ENCODE measurements at places on chromosomes 2 and 18.

- H3K27ac ChIP-seq: no peak overlapping the region
- ATAC-seq: no peak
- H3K36me3 ChIP-seq: no peaks in the 10 kb centered on the region
- H3K4me1 ChIP-seq: no peaks in the 10 kb centered on the region
Measured at GRCh38 chr2:6224267-6224666, 532.1 kb downstream of the SOX11 start.

GRCh38 chr2:68385220-68385906 is 20.3 kb downstream of the PLEK start:
- no peak overlapping the region for H3K27ac ChIP-seq
- H3K4me1 ChIP-seq: peaks cover 31% of the 10 kb centered on the region
- H3K4me3 ChIP-seq: no peak overlapping the region

GRCh38 chr18:6719098-6719846 is 10.2 kb upstream of the ARHGAP28 start:
- no peak overlapping the region for H3K4me3 ChIP-seq
- no peaks in the 10 kb centered on the region for H3K36me3 ChIP-seq
- H3K27me3 ChIP-seq: no peaks in the 10 kb centered on the region
- no peak for ATAC-seq

- peak overlapping the region; percentile 67 for H3K4me3 ChIP-seq
- H3K4me1 ChIP-seq: peaks cover 32% of the 10 kb centered on the region
- no peak for ATAC-seq
- H3K36me3 ChIP-seq: peaks cover 51% of the 10 kb centered on the region
- no peak overlapping the region for H3K27ac ChIP-seq
Measured at GRCh38 chr2:218882461-218882816, 1.8 kb downstream of the WNT10A start.

GRCh38 chr2:80053522-80054345 is 250.8 kb downstream of the LRRTM1 start:
- H3K27ac ChIP-seq: no peak overlapping the region
- H3K36me3 ChIP-seq: no peaks in the 10 kb centered on the region
- no peaks in the 10 kb centered on the region for H3K4me1 ChIP-seq
- H3K27me3 ChIP-seq: no peaks in the 10 kb centered on the region
- no peak overlapping the region for H3K4me3 ChIP-seq

DNA sequence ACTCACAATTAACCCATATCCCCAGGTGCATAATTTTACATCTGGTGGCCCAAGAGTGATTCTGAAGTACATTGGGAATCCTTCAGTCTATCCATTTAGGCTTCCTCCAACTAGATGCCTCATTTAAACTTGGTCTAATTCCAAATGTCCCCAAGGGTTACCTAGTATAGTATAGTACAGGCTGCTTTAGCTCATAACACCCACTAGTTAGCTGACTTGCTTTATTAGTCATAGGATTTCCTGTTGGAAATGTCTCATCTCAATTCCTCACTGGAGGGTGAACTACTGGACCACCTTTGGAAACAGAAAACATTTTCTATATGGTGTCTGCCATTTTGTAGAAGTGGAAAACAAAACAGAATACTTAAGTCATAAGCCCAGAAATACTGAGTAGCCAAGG is 202.5 kb upstream of the SESTD1 start:
- no peak overlapping the region for H3K4me3 ChIP-seq
- ATAC-seq: peak; percentile 32
- H3K27ac ChIP-seq: no peak overlapping the region
- no peaks in the 10 kb centered on the region for H3K4me1 ChIP-seq
- H3K27me3 ChIP-seq: peaks cover 4% of the 10 kb centered on the region
- no peaks in the 10 kb centered on the region for H3K36me3 ChIP-seq

DNA sequence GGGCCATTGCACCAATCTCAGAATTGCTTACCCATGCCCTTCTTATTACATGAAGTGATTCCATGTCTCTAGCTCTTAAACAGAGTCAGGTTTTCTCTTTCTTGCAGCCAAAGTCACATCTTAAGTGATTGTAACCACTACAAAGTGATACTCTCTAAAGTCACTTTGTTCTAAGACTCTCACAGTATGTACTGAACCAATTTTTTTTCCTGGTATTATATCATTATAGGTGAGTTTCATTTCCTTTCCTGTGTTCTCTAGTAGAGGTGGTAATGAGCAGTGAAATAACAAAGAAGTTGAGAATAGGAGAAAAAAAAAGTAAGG is 66.3 kb upstream of the DARS1 start:
- H3K36me3 ChIP-seq: peaks cover 9% of the 10 kb centered on the region
- peaks cover 65% of the 10 kb centered on the region for H3K4me1 ChIP-seq
- H3K27ac ChIP-seq: peak overlapping the region; percentile 99
- ATAC-seq: peak; percentile 42
- H3K4me3 ChIP-seq: peak overlapping the region; percentile 88
- no peaks in the 10 kb centered on the region for H3K27me3 ChIP-seq

- H3K4me1 ChIP-seq: peaks cover 9% of the 10 kb centered on the region
- no peaks in the 10 kb centered on the region for H3K27me3 ChIP-seq
- no peak overlapping the region for H3K4me3 ChIP-seq
- peaks cover 56% of the 10 kb centered on the region for H3K36me3 ChIP-seq
- ATAC-seq: no peak
Measured at GRCh38 chr2:168006498-168006897, 240.9 kb downstream of the STK39 start.

DNA sequence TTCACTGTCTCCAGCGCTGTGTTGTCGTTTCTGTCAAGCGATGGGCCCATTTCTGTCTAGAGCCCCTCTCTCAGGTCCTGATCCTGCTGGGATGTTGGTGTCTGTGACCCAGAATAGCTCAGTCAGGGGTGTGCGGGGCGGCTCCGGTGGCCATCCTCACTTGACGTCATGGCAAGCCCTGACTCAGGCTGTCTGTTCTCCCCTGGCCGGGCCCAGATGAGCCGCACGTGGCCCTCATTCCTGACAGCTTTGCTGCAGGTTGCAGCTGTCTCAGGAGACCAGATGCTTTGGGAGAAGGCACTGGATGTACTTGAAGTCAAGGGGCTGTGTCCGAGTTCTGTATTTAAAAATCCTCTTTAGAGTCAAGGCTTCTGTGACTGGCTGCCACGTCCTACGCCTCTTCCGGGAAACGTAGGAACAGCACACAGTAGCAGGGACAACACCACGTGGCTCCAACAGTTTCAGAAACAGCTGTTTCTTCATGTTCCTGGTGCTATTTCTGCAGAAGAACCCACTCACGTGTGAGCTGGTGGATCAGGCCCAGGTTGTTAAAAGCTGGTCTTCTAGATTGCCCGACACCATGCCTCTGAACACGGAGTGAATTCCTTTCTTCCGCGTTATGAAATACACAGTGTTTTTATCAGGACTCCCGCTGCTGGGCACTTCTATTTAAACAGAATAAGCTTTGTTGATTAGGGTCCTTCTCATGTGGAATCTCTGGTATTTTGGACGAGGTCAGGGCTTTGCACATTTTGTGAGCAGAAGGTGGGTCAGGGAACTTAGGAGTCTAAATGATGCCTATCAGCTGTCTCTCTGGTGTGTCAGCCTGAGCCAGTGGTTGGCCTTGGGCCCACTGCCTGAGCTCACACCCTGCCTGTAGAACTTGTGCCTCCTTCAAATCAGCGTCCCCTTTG is 28.3 kb upstream of the NTSR2 start:
- H3K27me3 ChIP-seq: no peaks in the 10 kb centered on the region
- ATAC-seq: no peak
- no peaks in the 10 kb centered on the region for H3K4me1 ChIP-seq

DNA sequence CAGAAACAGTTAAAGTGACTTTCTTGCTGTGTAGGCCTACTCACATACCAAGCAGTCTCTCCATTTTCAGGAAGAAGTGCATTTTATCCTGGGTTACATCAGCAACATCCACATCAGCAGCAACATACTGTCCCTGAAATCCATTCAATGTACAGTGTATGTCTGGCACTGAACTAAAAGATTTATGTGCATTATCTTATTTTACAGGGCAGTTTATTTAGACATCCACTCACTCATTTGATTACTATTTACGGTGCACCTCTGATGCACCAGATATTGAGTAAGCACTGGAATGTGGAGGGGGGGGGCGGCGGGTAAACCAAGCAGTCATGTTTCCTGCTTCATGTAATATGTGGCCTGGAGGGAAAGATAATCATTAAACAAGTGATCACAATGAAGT is 1128.2 kb downstream of the BCL11A start:
- H3K4me3 ChIP-seq: no peak overlapping the region
- no peaks in the 10 kb centered on the region for H3K4me1 ChIP-seq
- no peaks in the 10 kb centered on the region for H3K36me3 ChIP-seq
- ATAC-seq: no peak
- no peaks in the 10 kb centered on the region for H3K27me3 ChIP-seq
- no peak overlapping the region for H3K27ac ChIP-seq

DNA sequence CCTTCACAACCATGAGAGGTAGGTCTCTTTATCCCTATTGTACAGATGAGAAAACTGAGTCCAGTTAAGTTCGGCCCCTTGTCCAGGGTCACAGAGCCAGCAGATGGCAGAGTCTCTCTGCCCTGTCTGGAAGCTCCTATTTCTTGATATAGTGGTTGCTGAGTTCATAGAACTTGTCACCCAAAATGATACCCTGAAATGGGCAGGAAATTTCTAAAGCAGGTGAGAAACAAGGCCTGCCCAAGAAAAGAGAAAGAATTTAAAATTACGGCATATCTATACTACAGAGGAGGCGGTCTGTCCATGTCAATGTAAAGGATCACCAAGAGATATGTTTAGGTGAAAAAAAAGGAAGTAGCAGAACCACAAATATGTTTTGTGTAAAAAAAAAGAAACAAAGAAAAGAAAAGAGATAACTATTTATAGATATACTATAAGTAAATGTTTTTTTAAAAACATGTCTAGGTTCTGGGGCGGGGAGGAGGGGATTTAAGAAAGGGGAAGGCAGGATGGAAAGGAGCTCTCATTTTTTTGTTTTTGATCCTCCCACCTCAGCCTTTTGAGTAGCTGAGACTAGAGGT is 39.8 kb downstream of the MYO7B start:
- H3K4me3 ChIP-seq: no peak overlapping the region
- peak overlapping the region; percentile 12 for H3K27ac ChIP-seq
- H3K4me1 ChIP-seq: no peaks in the 10 kb centered on the region
- no peaks in the 10 kb centered on the region for H3K36me3 ChIP-seq
- ATAC-seq: no peak
- peaks cover 18% of the 10 kb centered on the region for H3K27me3 ChIP-seq

DNA sequence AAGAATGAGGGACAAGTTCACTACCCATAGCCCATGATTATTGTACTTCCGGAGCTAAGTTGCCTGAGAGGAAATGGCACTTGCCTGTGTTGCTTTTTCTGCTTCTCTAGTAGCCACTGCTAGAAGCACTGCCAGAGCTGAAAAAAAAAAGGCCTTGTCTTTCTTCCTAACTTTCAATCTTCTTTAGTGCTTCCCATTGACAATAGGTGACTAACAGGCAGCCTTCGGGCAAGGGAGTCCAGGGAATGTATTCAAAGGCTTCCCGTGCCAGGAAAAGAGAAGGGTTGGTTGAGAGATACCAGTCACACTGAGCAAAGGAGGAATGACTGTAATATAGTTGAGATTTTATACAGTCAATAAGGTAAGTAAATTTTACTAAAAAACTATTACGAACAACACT is 242.0 kb downstream of the CALCRL start:
- no peak overlapping the region for H3K4me3 ChIP-seq
- no peaks in the 10 kb centered on the region for H3K27me3 ChIP-seq
- no peak for ATAC-seq
- no peaks in the 10 kb centered on the region for H3K4me1 ChIP-seq
- H3K36me3 ChIP-seq: no peaks in the 10 kb centered on the region

- no peaks in the 10 kb centered on the region for H3K36me3 ChIP-seq
- H3K27ac ChIP-seq: no peak overlapping the region
- H3K4me1 ChIP-seq: no peaks in the 10 kb centered on the region
- ATAC-seq: no peak
- no peak overlapping the region for H3K4me3 ChIP-seq
- no peaks in the 10 kb centered on the region for H3K27me3 ChIP-seq
Measured at GRCh38 chr2:4140281-4140970, 437.1 kb downstream of the DCDC2C start.

- no peaks in the 10 kb centered on the region for H3K4me1 ChIP-seq
- H3K4me3 ChIP-seq: no peak overlapping the region
- no peak for ATAC-seq
- H3K36me3 ChIP-seq: no peaks in the 10 kb centered on the region
- peaks cover 3% of the 10 kb centered on the region for H3K27me3 ChIP-seq
Measured at GRCh38 chr2:37337620-37338280, 6.7 kb upstream of the QPCT start.

GRCh38 chr2:148829618-148830017 is 45.4 kb upstream of the KIF5C start:
- no peak for ATAC-seq
- no peak overlapping the region for H3K4me3 ChIP-seq
- peaks cover 3% of the 10 kb centered on the region for H3K27me3 ChIP-seq
- no peaks in the 10 kb centered on the region for H3K36me3 ChIP-seq
- H3K27ac ChIP-seq: no peak overlapping the region

- no peak overlapping the region for H3K4me3 ChIP-seq
- no peaks in the 10 kb centered on the region for H3K4me1 ChIP-seq
- peaks cover 35% of the 10 kb centered on the region for H3K27me3 ChIP-seq
- no peak for ATAC-seq
Measured at GRCh38 chr2:39620067-39620466, 45.6 kb upstream of the TMEM178A start.

GRCh38 chr2:180695586-180696401 is 284.6 kb upstream of the UBE2E3 start:
- H3K4me1 ChIP-seq: no peaks in the 10 kb centered on the region
- H3K36me3 ChIP-seq: no peaks in the 10 kb centered on the region
- H3K27me3 ChIP-seq: peaks cover 3% of the 10 kb centered on the region
- no peak overlapping the region for H3K4me3 ChIP-seq
- H3K27ac ChIP-seq: no peak overlapping the region

DNA sequence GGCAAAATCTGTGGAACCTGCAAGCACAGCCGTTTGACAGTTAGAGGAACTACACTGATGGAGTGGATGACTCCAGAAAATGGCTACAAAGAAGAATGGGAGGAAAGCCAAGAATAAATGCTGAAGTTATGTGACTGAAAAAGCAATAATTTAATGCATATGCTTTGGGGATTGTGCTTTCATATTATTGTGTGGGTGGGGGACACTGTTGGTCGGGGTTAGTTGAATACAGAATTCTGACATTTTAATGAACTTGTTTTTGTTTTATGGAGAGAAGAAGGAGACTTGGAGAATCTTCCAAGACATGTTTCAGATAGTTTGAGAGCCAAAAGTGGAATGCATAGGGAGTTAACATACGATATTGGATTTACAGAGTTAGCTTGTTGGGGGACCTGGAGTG is 68.5 kb downstream of the NRP2 start:
- H3K27ac ChIP-seq: no peak overlapping the region
- H3K36me3 ChIP-seq: no peaks in the 10 kb centered on the region
- H3K4me1 ChIP-seq: no peaks in the 10 kb centered on the region

GRCh38 chr2:204072443-204073324 is 136.1 kb downstream of the ICOS start:
- H3K27ac ChIP-seq: no peak overlapping the region
- ATAC-seq: peak; percentile 83
- H3K4me3 ChIP-seq: no peak overlapping the region
- peaks cover 7% of the 10 kb centered on the region for H3K27me3 ChIP-seq
- peaks cover 4% of the 10 kb centered on the region for H3K4me1 ChIP-seq
- H3K36me3 ChIP-seq: no peaks in the 10 kb centered on the region

All from activated T-helper 17 cell treated with anti-CD3 and anti-CD28 coated beads, Interleukin-2, amount 50 U/mL, for 72 hours (primary cell).